ENCODE measurements at places on chromosomes 16 and 17. TPM values are rescaled to one million over a fixed set of nuclear protein-coding genes. Genes with fewer than 3 reads are reported as not detected.

The HSD11B2 gene
- total RNA-seq = not detected

The PRSS33 gene
- total RNA-seq = not detected

The CTF1 gene
- 1.7 TPM for total RNA-seq

The MTSS2 gene
- total RNA-seq = 14.3 TPM

The UBE2I gene
- 45.2 TPM for total RNA-seq

The DCAF7 gene
- 9.5 TPM for total RNA-seq

The SOST gene
- not detected for total RNA-seq

Data from smooth muscle cell of bladder (primary cell).